ENCODE measurements at places on chromosomes 5 and 9.
A peak's percentile ranks its signal among the peaks of the same experiment; 100 is the strongest.

- DNase-seq, result no peak
Measured at GRCh38 chr9:132069046-132069898, 10.4 kb downstream of the MED27 start.

GRCh38 chr5:91070761-91071550, 312.2 kb downstream of the ARRDC3 start:
- DNase-seq, result no peak

DNA sequence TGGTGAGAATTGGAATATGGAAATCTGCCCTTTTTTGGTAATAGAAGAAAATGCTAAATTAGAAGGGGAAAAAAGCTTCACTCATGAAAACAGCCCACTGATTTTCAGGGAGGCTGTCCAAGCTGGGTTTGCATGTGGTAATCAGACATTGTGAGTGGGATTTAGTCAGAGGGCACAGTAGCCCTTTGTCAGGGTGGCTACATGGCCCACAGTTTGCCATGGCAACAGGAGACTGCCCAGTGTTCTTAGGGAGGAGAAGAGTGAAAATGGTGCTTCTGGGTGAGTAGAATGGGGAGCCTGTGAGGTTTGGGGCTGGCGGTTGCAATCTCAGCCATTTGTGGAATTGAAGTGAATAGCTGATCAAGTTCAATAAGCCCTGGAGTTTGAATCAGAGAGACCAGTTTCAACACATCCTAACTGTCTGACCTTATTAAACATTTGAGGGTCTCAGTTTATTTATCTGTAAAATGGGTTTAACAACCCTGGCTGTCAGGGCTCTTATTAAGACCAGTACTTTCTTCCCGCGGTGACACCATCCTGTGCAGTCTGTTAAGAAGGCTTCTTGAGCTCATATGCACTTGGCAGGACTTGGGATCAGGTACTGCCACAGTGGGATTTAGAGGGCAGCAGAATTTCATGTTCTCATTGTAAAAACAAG, 107.6 kb upstream of the TNC start:
- no peak for DNase-seq

- no peak for DNase-seq
Measured at GRCh38 chr5:142106061-142106460, 2.5 kb upstream of the NDFIP1 start.

DNA sequence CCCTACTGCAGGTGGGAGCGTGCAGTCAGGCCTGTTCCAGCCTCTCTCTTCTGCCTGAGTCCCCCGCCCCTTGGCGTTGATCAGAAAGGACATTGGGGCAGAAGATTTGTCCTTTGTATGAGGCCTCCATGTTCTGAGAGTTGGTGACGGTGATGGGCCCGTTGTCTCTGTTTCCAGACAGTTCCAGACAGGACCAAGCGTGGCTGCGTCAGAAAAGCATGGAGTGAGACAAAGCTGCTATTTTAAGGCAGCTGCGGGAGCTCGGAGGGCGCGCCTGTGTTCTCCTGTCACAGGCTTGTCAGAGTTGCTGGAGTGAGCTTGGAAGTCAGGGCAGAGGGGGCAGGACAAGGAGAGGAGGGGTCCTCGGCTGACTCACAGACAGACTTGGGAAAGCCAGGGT, 32.1 kb upstream of the SH3PXD2B start:
- DNase-seq, result no peak

GRCh38 chr5:51225789-51226742, 157.2 kb upstream of the ISL1 start:
- DNase-seq, result no peak

DNA sequence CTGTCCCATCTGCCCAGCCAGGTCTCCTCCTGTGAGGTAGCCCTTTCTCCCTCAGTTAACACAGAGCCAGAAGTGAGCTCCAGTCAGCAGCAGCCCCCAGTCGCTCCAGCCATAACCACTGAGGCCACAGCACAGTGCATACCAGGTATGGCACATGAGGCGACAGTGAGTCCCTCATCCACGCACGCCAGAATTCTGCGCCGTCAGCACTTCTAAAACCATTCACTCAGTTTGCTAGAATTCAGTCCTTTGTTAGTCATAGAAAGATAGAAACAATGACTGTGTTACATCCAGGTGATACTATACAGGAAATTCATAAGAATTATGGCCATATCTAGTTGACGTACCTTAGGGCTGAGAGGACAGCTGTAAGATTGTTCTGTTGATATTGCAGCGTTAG, 88.5 kb downstream of the KIAA1958 start:
- DNase-seq, result no peak

DNA sequence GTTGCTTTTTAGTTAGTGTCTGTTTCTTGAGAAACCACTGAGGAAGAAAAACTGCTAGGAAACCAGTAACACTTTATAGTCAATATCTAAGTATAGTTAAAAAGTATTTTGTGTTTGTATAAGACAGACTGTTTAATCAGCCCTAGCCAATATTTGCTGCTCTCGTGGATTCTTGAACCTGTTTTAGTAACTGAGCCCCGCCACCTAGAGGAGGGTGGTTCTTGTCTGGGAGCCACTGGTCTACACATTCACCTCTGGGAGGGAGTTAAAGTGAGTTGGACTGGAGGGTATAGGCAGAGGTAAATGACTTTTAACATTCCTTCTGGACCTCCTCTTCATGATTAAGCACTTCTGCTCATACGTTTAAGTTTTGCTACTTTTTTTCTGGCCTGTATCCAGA, 117.2 kb downstream of the SPATA31D1 start:
- no peak for DNase-seq

GRCh38 chr9:28620661-28621060, 1047.4 kb upstream of the C9orf72 start:
- no peak for DNase-seq

- no peak for DNase-seq
Measured at GRCh38 chr9:28410411-28410810, 837.1 kb upstream of the C9orf72 start.

DNA sequence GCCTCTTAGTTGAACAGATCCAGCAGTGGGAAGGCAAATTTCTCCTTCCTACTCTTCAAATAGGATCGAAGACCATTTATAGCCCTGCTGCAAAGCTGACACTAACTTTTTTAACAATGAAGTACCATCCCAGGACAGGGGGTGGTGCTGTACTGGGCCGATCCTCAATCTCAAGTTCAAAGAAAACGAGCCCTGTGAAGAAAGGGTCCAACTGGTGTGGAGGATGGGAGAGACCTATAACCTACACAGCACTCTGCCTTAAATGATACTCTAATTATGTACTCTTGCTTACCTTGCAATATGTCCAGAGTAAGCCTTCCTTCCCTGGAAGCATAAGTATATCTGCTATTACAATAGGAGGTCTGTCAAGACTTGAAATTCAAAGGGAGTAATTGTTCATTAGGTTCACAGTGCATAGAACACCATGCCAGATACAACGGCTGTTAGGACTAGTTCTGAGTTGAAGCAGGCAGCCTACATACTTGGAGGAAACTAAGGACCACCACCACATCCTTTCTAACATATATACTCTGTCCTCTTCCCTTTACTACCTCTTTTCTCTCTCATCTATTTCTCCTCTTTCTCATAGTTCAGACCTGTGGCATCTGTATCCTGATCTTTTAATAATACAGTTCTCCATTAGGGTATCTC, 6.2 kb downstream of the ETF1 start:
- peak; percentile 30 for DNase-seq

DNA sequence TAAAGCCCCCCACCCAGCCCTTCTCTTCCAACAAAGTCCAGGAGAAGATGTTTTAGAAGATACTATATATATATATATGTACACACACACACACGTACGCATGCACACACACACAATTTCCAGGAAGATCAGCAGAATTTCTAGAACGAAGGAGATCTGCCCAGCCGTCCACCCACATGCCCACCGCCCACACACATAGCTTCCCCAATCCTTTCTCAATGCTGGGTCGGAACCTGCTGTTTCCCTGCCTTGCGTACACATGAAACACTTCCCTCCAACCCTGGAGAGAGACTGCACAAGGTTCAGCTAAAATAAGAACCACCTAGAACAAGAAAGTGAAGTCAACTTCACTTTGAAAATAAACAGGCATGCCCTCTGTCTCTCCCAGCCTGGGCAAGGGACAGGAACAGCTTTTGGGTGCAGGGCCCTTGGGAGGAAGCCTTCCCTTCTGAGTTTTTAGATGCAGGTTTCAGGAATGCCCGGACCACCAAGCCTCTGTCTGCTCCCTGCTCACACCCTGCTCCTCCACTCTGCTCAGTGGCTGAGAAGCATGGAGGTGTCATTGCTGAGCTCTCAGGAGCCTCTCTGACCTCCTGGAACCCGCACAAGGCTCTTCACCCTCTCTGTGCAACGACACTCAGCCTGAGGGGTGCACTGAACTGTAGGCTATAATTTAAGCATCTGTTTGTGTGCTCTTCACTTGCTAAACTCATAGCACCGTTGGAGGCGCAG, 149.4 kb downstream of the C5orf15 start:
- DNase-seq, result no peak

DNA sequence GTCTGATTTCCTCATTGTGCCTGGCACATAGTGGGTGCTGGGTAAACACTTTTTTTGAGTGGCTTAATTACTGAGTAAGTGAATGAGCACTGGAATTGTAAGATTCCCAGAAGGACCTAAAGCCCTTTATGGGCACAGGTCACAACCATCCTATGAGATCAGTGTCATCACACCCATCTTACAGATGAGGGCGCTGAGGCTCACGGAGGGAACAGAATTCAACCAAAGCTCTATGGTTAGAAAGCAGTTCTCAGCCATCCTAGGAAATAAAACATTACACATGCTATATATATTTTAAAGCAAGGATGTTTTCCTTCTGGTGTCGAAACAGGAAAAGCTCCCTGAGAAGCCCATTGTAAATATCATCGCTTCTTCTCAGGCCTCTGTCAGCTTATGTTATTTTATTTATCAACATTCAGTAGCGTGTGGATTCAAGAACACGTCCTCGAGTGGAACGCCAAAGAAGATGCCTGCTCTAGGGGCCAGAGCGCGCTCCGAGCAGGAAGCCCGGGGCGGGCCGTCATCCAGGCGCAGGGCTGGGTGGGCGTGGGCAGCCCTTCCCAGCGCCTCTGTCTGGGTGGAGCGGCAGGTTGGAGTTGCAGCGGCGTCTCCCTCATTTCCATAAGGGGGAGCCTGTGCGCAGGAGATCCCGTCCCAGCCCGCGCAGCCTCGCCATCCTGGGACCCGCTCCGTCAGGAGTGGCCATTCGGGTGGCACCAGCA, 155.8 kb upstream of the SMIM23 start:
- DNase-seq, result no peak

DNA sequence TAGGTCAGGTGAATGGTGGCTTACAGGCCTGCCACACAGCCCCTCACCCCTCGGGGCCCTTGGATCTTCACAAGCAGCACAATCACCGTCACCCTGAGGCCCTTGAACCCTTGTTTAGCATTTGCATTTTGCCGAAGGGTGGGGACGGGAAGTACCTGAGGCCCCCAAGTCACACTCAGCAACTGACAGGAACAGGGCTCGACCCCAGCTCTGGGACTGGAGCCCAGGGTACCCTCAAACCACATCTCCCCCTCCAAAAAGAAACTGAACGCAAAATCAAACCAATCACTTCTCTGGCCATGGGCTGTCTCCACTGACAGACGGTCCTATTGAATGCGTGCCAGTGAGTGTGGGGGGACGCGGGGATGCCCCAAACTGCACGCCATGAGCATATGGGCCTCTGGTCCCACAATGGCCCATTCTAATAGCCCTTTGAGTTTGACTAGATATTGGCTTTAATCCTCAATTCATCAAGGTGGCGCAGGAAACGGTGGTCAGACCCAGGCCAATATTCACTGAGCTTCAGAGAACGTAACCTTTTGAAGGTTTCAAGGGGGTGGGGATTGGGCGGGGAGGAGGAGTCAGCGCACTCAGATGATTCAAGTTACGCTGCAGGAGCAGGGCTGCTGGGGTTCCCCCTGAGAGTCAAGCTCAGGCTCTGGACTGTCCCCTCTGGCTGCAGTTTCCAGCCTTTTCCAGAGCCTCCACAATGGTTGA, 176.0 kb downstream of the DAB2IP start:
- no peak for DNase-seq

DNA sequence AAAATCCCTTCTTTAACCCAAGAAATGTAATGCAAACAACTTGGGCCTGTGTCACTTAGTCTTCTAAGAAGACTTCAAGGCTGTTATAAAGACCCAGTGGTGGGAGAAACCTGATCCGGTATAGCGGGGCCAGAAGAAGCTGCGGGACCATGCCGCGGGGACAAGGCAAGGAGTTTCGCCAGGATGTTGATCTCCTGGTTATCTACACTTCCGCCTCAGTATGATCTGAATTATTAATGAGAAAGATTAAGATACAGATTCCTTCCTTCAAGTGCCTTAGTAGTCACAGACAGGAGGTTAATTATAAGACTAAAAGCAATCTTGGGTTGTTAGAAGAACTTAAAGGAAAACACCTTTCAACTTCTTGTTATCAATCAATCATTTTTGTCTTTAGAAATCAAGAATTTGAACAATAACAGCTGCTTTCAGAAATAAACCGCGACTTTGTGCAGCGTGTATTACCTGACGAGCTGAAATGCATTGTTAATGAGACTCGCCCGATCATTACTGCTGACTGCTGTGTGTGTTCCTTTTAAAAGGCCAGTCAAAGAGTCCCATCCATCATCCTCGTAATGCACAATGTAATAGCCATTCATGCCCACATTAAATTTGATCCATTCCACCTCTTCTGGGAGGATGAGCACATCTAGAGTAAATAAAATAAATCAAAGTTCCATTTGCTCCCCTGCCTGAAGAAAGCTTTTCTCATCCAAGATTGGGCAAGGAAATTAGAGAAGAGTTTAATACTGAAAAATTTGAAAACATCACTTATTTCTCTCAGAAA, 22.2 kb downstream of the ERAP1 start:
- DNase-seq, result no peak

DNA sequence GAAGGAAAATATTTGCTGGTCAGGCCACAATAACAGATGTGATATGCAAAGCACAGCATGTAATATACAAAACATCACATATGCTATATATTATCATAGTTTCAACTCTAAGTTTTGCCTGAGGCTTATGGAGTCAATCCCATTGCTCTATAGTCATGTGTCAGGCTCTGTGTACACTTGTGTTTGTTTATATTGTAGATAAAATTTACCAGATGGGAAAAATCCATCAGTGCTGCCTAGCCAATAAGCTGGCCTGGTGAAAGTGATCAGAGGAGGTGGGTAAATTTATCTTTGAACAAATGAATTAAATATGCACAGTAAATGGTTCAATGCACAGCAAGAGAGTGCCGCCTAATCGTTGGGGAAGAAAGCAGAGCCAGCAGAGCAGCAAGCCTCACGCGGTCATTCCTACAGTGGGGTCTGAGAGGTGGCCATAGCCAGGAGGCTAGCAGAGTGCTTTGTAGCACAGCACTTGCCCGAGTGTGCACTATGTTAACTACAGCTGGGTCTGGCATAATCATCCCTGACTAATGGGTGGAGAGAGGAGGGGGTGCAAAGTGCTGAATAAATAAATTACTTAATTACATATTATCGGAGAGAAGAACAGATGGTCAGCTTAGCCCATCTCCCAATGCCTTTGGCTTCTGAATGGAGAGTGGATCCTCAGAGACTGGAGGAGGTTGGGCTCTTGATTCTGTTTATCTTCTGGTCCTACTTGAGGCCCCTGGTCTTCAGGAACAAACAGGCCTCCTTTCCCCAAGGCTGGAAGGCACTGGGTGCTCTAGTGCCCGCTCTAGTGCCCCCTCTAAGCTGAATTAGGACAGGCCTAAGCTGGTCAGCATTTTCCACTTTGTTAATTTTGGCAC, 153.5 kb downstream of the MAT2B start:
- DNase-seq, result no peak

GRCh38 chr9:75000835-75001234, 27.3 kb downstream of the CARNMT1 start:
- DNase-seq, result no peak

All from CD4-positive, alpha-beta T cell treated with Interferon alpha-2 for 1 hour (primary cell).